Foreskin keratinocyte (primary cell): ENCODE measurements at places on chromosomes 5 and 9.

- DNase-seq = no peak
Observed at GRCh38 chr5:8185852-8186251, 316.9 kb downstream of the MTRR start.

DNA sequence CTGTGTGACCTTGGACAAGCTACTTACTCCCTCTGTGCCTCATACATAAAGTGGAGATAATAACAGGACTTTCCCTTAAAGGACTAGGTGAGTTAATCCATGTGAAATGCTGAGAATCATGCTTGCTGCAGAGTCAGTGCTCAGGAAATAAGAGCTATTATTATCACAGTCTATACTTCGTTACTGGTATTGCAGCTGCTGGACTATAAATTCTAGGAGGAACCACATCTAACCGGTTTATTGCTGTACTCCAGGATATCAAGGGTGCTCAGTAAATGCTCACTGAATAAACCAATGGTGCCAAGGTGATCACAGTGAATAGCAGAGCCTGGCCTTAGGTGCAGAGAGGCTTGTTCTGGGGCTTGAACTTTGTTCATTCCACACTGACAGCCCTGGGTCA is 69.3 kb downstream of the HSPA4 start:
- DNase-seq = peak; percentile 40

DNA sequence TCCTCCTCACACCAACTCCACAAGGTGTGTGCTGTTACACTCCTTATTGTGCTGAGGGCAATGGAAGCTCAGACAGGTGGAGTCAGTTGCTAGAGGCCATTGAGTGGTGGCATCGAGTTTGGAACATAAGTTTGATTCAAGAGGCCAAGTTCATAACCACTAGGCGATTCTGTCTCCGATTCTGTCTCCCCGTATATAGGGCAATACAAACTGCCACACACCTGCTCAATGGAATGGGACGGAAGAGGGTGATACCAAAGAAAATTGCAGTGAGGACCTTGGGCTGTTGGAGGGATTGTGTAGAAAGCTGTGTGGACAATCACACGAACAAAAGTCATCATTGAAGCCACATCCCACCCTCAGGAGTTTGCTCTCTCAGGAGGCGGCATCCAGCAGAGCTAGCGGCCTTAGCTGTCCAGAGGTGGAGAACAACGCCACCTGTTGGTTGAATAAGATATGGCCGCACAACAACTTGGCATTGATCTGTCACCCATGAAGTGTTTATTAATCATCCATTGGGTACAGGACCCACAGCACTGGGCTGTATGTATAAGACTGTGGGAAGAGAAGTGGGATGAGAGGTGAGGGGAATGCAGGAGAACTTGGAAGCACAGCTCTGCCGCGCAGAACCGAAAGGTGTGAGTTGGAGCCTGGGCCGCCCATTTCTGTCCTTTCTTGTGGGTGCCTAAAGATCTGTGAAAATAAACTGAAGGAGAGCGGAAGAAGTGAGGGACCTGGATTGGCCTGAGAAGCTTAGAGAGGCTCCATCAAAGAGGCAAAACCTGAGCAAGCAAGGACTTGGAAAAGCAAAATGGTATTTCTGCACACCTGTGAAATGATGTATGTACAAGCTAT is 16.1 kb upstream of the NEUROG1 start:
- peak; percentile 42 for DNase-seq

GRCh38 chr5:112077180-112077579 is 320.2 kb upstream of the NREP start:
- no peak for DNase-seq
